ENCODE measurements at places on chromosomes 3 and 15.

DNA sequence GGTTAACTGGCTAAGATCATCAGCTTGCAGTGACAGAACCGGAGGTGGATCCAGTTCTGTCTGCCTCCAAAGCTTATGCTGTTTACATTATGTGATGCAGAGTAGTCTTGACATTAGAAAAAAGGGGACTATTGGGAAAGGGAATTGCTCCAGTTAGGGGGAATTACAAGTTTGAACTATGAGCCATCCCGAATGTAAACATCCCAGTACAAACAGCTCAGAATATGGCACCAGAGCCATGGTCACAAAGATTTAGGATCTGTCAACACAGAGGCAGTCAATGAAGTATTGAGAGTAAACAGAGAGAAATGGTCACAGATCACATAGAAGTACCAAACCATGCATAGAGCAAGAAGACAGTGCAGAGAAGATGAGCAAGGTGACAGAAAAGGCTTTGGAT is 39.8 kb upstream of the CRTC3 start:
- DNase-seq = no peak

DNA sequence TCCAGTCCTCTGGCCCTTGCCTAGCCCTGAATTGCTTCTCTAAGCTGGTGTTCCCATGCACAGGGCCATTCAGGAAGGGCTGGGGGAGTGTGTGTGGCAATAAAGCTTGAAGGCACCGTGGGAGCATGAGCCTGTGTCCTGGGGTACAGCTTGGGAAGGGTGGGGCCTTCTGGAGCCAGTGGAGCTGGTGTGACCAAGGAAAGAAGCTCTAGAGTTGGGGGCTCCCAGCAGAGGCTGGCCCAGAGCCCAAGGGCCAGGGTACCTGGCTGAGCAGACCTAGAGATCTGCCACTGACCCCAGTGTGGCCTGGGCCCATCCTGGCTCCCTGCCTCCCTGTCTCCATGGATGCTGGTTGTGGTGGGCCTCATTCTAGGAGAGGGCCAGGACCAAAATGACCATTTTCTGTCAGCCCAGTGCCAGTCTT is 8.1 kb downstream of the ABTB1 start:
- no peak for DNase-seq

DNA sequence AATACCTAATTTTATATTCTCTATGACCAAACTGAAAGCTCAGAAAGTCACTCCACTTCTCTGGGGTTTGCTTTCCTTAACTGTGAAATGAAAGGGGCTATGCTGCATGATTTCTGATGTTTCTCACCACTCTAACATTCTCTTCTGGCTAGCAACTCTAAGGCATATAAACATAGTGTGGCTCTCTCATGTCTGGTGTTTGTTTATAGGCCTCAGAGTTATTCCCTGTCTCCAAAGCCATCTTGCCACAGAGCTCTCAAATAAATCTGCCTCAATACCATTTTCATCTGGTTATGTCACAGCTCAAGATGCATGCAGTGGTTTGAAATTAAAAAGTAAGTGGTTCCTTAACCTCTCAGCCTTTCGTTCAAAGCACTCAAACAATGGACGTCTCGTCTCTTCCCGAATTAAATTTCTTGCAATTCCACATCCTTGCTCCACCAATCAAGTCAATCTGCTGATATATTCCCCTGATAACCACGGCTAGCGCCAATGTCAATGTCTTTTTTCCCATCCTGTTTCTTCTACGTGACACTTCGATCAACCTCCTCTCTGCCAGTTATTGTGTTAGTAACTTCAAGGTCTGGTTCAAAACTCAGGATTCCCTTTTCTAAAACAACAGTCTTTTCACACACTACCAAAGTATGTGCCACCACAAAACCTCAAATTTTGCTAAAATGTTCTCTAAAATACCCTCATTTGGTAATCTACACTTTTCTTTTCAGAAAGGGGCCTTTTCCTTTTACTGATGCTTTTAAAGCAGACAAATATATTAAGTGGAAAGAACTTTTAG is 16.0 kb downstream of the TOMM70 start:
- DNase-seq = no peak

GRCh38 chr3:187996609-187997008 is 157.3 kb upstream of the LPP start:
- peak; percentile 52 for DNase-seq

GRCh38 chr15:99708563-99708962 is 24.7 kb downstream of the LYSMD4 start:
- DNase-seq = no peak

Data from WERI-Rb-1 (cell line).